ENCODE measurements at places on chromosomes 16 and 17.

DNA sequence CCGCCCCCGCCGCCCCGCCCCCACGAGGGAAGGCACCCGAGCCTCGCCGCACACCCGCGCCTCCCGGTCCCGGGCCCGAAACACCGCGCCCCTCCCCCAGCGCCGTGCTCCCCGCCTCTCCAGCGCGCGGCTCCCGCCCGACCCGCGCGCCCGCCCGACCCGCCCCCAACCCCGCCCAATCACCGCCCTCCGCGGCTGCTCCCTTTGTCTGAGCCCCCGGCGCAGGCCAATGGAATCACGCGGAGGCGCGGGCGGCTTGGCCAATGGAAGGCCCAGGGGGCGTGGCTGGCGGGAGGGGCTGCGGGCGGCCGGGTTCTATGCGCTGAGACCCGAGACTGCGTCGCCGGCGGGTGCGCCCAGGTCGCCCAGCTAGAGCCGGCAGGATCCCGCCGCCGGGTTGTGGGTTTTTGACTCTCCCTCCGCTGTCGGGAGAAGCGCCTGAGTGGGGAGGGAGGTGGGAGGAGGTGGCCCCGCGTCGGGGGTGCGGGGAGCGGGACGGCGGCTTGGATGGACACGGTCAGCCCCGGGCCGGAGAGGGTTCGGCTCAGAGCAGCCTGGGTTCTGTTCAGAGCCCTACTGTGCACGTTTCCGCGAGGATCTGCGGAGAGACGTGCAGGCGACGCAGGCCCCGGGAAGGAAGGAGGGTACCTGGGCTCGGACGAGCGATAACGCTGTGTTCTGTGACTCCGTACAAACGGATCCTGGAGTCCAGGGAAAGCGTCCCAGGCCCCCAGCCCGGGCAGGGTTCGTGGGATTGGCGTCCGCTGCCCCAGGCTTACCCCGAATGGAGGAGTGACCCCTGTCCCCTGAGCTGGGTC, 49.0 kb upstream of the BAHCC1 start:
- DNase-seq = peak; percentile 99

GRCh38 chr16:80375973-80376372, 164.8 kb upstream of the DYNLRB2 start:
- DNase-seq = no peak

DNA sequence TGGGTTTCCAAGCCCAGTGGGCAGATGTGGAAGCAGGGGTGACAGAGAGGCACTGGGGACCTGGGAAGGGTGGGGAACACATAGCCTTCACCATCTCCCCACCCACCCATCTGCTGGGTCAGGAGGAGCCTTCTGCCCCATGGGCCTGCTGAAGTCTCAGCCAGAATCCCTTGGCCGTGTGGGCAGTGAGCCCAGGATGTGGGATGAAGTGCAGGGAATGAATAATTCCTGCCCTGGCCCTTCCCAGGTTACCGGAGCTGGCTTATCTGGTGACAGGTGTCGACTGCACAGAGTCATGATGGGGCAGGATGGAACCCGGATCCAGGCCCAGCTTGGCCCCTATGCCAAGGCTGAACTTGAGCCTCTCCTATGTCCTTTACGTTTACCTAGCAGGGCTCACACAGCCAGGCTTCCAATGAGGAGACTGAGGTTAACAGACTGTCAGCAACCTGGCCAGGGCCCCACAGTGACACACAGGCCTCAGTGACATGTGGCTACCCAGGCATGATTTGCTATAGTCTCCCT, 17.5 kb downstream of the ATP2A3 start:
- no peak for DNase-seq

GRCh38 chr16:73483934-73484711, 436.2 kb upstream of the ZFHX3 start:
- no peak for DNase-seq

DNA sequence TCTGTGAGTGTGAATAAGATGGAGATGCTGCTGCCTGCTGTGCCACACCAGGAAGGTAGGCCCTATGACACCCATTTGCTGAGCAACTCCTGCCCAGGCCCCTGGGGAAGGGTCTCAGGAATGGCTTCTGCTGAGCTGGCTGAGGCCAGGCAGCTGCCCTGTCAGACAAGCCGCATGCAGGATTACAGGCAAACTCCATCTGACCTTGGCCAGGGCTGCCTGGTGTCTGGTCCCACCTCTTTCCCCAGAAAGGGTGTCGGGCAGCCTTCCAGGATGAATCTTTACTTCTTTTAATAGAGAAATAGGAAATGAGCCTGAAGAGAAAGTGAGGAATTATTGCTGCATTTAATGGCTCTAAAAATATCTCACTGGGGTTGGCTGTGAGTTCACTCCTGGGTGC, 182.5 kb downstream of the IRX5 start:
- DNase-seq = no peak

DNA sequence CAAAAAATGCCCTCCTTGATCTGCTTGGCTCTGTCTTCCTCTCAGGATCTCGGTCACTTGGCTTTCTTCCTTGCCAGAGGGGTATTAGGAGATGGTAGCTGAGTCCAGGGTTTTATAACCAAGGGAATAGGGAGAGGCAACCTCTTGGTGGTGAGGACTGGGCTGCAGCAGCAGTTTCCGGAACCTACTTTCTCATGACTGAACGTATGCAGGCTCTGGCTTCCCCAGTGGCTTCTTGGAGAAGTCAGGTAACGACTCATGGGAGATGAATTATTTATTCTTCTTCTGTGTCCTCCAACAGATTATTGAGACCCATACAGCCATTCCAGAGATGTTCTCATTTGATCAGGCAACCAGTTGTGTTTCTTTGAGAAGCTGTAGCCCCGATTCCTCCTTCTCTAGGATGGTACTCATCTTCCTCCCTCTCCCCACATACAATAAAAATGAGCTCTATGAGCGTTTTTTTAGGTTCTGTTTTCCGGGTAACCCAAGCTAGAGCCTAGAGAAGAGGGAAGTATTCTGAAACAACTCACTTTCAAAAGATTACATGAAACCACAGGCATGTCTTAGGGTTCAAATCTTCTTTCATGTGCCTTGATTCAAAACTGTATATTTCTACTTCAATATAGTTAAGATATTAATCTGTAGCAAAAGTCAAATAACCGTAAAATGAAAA, 22.3 kb upstream of the DHX40 start:
- no peak for DNase-seq

- no peak for DNase-seq
Observed at GRCh38 chr17:40295488-40296436, 8.1 kb downstream of the CDC6 start.

GRCh38 chr17:78039581-78039980, 81.1 kb downstream of the TNRC6C start:
- DNase-seq = no peak

GRCh38 chr17:52209507-52209906, 51.0 kb upstream of the CA10 start:
- DNase-seq = no peak

DNA sequence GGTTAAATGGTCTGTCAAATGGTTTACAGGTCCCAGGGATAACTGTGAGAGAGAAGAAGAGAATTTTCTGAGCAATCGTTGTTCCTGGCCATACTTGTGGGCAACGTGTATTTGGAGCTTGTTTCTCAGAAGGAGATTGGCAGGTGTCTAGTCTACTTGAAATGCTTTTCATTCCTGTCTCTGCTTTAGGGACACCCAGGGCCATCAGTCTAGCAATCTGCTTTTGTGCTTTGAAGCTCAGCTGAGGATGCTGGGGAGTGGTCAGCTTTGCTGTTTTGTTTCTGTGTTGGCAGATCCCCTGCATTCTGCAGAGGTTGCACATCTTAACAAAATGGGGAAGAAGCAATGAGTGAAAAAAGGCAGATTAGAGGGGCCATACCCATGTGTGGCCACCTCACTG, 193.7 kb downstream of the SHISA9 start:
- DNase-seq = no peak

DNA sequence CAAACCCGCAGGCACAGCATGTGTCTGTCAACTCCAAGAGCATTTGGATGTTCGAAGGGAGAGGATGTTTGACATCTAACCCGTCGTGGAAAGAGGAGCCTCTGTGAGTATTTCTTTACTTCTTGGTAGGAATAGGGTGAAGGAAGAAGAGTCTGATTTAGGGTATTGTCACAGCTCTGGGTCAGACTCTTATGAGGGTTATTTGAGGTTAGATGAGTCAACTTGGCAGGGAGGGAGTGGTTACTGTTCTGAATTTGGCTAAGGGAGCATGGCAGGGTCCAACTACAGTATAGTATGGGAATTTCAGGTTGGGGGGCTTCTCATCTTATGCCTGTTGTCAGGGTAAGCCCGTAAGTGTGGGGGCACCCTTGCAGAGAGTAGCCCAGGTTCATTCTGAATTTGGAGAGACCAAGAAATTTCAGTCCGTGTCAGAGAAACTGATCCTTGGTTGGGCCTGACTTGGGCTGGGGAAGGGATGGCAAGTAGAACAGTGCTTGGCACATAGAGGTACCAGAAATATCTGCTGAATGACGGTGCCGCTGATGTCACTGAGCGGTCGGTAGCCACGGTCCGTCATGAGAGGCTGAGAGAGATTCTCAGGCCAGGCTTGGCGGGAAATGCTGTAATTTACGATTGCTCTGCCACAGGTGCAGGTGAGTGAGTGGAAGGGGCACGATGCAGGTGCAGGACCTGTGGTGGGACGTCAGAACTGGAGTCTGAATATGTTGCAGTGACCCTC, 43.2 kb downstream of the MYH3 start:
- peak; percentile 65 for DNase-seq

DNA sequence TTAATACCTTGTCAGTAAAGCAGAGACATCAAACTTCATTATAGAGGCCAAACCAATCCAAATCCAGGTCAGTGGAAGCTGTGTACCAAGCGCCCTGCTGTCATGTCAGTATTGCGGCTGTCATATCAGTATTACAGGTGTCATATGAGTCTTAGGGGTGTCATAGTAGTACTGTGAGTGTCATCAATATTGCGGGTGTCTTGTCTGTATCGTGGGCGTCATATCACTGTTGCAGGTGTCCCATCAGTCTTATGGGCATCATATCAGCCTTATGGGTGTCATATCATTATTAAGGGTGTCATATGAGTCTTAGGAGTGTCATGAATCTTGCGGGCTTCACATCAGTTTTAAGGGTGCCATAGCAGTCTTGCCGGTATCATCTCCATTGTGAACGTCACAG, 6.0 kb upstream of the PRDM7 start:
- DNase-seq = no peak

DNA sequence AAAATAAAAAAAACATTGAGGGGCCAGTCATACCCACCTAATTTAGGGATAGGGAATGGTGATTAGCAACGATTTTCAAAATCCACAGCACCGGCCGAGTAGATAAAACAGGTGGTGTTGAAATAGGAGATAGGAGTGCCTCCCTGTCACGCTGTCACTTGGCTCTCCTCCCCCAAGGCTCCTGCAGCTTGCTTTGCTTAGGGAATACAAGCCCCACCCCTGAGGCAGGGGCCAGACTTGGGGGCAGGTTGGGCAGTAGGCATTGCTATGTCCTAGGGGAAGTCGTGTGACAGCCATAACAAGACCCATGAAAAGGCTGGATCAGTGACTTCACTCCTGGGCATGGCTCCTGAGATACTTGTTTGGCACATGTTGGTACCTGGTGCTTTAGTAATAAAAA, 25.8 kb downstream of the POLR2A start:
- DNase-seq = no peak

DNA sequence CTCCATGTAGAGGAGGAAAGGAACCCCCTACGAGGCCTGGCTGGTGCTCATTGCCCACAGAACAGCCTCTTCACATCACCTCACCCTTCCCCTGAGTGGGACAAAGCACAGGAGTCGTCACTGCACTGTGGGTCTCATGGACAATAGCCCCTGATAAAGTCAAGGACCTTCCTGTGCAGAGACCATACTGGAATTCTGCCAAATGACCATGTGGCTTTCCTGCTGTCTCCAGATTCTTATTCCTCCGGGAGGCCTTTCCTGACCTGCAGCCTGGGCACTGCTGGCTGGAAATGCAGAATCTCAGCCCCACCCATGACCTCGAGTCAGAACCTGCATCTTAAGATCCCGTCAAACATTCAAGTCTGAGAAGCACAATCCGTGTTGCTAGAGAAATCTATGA, 60.5 kb upstream of the ERN1 start:
- no peak for DNase-seq

- DNase-seq = no peak
Observed at GRCh38 chr16:14004729-14005315, 66.3 kb upstream of the MRTFB start.

DNA sequence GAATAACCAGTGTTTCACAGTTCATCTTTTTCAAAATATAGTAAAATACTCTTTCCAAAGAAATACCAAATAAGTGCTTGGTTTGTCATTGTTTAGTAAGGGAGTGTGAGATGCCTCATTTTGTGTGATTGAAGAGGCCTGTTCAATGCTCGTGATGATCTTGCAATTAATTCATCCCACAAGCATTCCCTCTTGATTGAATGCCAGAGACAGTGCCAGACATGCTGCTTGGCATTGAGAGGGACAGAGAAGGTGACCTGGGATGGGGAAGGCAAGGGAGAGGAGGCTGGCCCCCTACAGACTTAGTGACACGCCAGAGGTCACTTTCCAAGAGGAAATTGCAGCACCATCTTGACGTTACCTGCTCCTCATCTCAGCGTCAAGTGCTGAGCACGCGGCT, 49.3 kb downstream of the CLEC16A start:
- DNase-seq = no peak

GRCh38 chr16:55662644-55663031, 6.8 kb downstream of the SLC6A2 start:
- DNase-seq = no peak

DNA sequence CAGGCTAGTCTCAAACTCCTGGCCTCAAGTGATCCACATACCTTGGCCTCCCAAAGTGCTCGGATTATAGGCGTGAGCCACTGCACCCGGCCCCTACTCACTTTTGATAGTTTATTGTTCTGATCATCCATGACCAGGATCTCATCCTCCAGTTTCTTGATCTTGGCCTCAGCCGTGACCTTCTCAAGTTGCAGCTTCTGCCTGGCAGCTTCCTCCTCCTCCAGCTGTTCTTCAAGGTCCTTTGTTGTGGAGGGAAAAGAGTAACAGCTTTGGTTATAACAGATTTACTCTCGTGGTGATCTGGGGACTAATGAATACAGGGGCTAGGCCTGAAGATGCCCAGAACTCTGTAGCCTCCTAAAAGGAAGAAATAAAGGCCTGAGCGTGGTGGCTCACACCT, 89.9 kb downstream of the NDE1 start:
- no peak for DNase-seq

GRCh38 chr16:81863630-81864352, 84.7 kb downstream of the PLCG2 start:
- no peak for DNase-seq

DNA sequence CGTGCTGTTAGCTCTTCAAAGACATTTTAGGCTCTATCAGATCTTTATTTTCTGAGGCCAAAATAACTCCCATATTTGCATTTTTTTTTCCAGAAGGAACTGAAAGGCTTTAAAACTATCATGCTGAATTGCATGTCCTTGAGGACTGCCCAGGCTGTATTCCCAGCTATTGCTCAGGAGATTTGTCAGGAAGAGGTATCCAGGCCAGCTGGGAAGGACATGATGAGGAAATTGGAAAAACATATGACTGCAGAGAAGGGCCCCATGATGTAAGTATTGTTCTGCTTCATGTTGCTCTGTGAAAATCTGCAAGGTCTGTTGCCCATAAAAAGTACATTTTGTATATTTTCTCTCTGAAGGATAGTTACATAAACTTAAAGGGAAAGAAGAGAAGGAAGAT, 5.7 kb downstream of the CDC6 start:
- DNase-seq = no peak

- no peak for DNase-seq
Observed at GRCh38 chr16:66881964-66882508, 1.7 kb downstream of the PDP2 start.
